ENCODE measurements at places on chromosomes 1 and 21.

DNA sequence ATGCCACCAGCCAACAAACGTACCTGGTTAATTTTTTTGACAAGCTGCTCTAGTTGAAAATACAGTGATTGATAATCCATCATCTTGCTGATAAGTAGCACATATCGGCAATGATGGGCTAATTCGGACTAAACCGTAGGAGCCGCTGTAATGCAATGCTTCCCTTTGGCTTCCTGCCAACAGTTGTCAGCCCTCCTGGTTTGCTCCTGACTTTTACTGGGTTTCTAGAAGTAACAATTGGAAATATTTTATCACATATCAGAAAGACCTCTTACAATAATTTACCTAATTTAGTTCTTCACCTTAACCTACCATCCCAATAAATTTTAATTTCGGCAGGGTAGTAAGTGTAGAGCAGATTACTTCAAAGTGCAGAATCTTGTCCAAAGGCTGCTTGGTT, 148.5 kb downstream of the DHRS3 start:
- no peak for DNase-seq

GRCh38 chr1:234062166-234062565, 157.7 kb downstream of the SLC35F3 start:
- DNase-seq = no peak

DNA sequence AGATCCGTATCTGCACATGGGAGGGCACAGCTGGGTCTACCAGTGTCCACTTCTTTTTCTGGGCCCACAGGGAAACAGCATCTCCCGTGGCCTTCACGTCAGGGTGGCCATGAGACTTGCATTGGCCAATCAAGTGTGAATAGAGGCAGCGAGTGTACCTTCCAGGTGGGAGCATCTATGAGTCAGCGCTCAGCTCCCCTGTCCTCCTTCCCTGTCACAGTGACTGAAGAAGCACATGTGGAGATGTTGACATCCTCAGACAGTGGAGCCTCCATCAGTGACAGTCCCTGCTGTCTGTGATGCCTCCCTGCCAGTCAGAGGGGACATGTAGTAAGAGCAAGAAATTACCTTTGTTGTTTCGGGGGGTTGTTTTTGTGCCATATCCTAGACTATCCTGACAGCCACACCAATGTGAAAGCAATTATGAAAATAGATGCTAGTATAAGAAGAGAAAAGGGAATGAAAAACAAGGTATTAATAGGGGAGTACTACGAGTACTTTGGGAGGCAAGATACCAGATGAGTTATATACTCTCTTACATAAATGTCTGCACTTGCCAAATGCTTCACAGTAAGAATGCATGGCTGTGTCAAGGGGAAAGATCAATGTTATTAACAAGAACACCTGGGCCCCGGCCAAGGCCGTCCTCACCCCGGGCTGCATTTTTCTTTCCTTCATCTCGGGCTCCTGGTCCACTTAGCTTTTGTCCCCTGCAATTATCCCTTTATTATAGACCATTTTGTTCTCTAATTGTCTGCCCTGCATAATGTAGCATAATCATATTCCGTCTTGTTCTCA, 86.0 kb downstream of the MATN1 start:
- no peak for DNase-seq

GRCh38 chr1:6593810-6594209, 8.9 kb downstream of the KLHL21 start:
- no peak for DNase-seq

- no peak for DNase-seq
Observed at GRCh38 chr21:19833082-19833481, 1165.1 kb upstream of the NCAM2 start.

GRCh38 chr1:53628286-53628955, 110.5 kb downstream of the GLIS1 start:
- no peak for DNase-seq

GRCh38 chr21:27244352-27244751, 277.5 kb upstream of the ADAMTS5 start:
- no peak for DNase-seq

GRCh38 chr1:28416509-28417194, 47.1 kb downstream of the PHACTR4 start:
- DNase-seq = no peak

GRCh38 chr1:245258271-245258920, 103.6 kb downstream of the KIF26B start:
- peak; percentile 28 for DNase-seq

GRCh38 chr1:155499953-155500639, 62.5 kb downstream of the ASH1L start:
- DNase-seq = peak; percentile 87

- no peak for DNase-seq
Observed at GRCh38 chr1:178776553-178776952, 51.5 kb downstream of the RALGPS2 start.

DNA sequence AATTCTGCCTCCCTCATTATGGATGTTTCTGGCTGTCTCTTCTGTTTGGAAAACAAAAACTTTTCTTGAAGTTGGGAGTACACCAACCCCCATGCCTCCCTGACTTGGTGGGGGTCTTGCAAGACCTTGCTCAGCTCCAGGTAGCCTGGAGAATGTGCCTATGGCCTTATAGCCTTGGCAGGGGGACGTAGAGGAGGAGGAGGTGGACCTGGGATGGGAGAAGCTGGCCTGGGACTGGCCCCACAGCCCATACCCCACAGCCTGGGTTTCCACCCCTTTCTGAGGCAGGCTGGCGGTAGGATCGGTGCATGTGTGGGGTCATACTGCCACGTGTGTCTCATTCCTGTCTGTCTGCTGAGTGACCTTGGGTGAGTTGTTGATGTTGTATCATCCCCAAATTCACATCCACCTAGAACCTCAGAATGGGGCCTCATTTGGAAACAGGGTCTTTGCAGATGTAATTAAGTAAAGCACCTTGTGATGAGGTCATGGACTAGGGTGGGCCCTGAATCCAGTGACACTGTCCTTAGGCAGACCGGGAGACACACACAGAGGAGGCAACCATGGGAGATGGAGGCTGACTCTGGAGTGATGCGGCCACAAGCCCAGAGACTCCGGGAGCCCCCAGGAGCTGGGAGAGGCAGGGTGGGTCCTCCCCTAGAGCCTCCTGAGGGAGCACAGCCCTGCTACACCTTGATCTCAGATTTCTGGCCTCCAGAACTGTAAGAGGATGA, 18.5 kb downstream of the OBSCN start:
- no peak for DNase-seq

DNA sequence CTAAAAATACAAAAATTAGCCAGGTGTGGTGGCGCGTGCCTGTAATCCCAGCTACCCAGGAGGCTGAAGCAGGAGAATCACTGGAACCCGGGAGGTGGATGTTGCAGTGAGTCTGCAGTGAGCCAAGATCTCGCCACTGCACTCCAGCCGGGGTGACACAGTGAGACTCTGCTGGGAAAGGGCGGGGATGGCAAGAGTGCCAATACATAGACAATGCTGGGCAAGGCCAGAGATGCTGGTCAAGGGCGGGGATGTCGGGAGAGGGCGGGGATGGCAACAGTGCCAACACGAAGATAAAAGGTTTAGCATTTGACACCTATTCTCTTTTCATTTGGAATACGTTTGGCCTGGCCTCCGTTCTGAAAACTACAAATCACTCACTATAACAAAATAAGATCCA, 11.0 kb downstream of the SSU72 start:
- DNase-seq = no peak

DNA sequence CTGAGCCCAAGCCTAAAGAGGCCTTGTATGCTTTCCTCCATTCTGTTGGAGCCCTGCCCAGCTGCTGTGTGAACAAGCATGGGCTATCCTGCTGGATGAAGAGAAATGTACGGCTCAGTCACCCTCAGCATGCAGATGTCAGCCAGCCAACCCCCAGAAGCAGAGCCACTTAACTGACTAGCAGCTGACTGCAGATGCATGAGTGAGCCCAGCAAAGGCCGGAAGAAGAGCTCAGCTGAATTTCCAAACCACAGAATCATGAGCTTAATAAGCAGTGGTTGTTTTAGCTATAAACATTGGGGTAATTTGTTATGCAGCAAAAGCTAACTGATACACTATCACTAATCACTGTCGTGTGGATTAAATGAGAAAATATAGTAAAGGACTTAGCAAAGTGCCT, 39.0 kb downstream of the FOXO6 start:
- DNase-seq = no peak

DNA sequence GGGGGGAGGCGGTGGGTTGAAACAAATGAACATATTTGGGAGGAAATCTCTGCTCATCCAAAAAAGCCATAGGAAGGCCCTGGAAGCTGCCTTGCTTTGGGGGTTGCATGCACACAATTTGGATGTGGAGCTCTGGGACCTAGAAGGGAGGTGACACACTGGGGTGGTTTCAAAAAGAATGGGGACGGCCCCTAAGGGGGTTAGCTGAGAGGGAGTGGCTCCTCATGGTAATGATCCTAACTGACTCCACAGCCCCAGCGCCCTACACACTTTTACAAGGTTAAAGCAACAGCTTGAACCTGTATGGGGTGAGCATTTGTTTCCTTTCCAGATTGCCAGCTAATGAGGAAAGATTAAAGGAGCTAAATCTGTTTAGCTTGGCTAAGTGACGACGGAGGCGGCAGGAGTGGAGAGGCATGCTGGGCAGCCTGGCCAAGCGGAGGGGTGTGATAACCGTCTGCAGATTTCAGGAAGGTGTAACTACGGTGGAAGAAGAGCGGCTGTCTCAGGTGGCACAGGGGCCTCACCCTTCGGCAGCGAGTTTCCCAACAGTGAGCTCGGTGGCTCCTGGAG, 107.3 kb downstream of the RNF220 start:
- no peak for DNase-seq

DNA sequence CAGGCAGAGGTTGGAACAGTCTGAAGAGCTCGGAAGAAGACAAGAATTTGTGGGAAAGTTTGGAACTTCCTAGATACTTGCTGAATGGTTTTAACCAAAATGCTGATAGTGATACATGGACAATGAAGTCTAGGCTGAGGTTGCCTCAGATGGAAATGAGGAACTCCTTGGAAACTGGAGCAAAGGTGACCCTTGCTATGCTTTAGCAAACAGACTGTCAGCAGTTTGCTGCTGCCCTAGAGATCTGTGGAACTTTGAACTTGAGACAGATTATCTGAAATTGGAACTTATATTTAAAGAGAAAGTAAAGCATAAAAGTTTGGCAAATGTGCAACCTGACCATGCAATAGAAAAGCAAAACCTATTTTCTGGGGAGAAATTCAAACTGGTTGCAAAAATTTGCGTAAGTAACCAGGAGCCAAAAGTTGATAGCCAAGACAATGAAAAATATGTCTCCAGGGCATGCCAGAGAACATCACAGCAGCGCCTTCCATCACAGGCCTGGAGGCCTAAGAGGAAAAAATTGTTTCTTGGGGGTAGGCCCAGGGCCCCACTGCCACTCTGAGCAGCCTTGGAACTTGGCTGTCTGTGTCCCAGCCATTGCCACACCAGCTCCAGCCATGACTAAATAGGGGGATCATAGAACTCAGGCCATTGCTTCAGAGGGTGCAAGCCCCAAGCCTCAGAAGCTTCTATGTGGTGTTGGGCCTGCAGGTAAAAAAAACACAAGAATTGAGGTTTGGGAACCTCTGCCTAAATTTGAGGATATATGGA, 675.3 kb downstream of the LTN1 start:
- no peak for DNase-seq

GRCh38 chr1:41683681-41684500, 199.4 kb upstream of the EDN2 start:
- DNase-seq = no peak

DNA sequence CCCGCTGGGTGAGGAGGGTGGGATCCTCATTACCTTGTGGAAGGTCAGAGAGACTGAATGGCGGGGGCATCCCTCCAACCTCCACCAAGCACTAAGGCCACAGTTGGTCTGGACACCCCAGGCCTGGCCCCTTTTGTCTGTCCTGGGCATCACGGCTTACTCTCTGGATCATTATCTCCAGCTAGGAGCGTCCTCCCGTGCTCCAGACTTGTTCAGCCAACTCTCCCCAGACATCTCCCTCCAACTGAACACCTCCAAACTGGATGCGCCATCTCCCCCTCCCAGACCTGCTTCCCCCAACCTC, 7.3 kb upstream of the GJB5 start:
- DNase-seq = no peak

DNA sequence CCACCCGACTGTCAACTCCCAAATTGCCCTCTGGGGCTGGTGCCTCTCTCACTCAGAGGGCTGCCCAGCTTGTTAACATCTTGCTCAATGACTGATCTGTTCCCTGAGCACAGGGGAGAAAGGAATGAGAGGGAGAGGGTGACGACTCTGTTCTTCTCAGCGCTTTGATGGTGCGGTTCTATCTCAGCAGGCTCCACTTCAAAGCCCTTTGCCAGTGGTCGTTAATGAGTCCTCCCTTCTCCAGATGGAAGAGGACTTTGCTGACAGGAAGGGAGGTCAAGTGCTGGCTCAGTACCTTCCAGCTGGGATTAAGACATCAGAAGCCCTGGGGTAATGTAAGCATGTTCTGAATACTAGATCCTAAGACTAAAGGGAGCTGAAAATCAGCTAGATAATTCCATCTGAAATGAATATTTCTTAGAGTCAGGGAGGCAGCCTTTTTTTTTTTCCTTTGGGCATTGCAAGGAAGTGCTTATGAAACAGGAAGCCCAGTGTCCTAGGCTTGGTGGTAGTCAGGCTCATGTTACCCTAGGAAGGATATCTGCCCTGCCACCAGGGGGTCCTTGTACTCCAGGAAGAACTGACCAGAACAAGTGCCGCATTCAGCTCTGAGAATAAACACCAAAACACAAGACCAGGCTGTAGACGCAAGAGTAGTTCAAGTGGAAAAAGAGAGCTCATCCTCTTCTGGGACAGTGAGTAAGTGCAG, 4.7 kb downstream of the FMOD start:
- no peak for DNase-seq

DNA sequence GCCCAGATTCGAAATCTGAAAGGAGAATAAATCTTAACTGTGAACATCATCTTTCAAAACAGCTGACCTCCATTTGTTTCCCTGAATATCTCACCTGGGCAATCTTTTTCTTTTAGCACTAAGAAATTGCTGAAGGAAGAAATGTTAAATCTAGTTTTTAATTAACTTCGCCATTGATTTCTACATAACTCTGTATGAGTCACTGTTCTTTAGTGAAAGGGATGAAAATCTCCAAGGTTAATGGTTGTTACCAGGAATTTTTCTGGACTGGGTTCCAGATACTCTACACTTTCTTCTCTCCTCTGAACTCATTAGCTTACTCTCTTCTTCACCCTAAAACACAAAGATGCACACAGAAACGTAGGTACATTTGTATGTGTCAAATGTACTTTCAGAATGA, 235.7 kb downstream of the BACH1 start:
- DNase-seq = no peak

GRCh38 chr1:41033272-41033671, 11.7 kb upstream of the SLFNL1 start:
- no peak for DNase-seq

DNA sequence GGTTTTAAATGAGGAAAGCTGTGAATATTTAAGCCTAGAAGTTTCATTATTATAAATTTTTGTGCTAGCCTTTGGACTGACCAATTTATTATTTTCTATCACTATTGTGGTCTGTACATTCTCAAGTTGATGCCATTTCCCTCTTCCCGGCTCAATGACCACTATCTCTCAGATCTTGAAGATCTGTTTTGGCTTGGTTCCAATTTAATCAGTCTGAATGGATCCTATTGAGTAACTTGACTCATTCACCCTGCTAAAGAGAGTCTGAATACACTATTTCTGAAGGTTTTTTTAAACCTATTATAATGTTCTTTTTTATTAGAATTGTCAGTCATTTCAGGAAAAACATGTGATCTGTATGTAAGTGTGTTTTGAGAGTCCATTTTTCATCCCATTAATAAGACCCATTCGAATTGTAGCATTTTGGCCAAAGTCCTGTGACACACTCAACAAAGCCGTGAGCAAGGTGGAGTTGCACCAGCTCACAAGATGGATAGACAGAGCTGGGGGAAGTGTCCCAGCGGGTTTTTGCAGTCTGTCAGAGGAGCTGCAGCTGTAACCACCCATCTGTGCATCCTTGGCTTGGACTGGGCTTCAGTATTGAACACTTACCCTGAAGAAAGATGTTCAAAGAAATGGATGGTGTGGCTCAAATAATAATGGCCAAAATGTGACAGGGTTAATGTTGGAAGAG, 145.6 kb downstream of the NFIA start:
- no peak for DNase-seq
